RWPE2 (cell line): ENCODE measurements at places on chromosomes 4 and X.

- DNase-seq, result no peak
These were observed 170.0 kb downstream of the RELL1 start for GRCh38 chr4:37516057-37516775.

GRCh38 chr4:159425737-159426305 is 322.9 kb downstream of the RAPGEF2 start:
- no peak for DNase-seq

GRCh38 chr4:170271723-170272122 is 182.0 kb upstream of the AADAT start:
- no peak for DNase-seq

- peak; percentile 78 for DNase-seq
These were observed 133.3 kb downstream of the DCK start for GRCh38 chr4:71126719-71127118.

GRCh38 chrX:122641826-122642225 is 542.3 kb upstream of the GRIA3 start:
- DNase-seq, result no peak

DNA sequence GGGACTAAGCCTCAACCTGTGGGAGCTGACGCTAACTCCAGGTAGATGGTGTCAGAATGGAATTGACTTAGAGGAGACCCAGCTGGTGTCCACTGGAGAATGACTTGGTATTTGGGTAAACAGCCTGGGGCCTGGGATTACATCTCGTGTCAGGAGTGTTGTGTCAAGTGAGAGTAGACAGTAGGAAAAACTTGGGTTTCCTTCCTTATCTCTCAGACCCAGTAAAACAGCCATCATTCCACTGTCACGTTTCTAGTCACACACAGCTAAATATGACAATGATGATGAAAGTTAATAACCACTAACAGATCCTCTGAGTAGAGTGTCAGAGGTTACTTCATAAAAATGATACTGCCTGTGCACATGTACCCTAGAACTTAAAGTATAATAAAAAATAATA is 13.8 kb downstream of the ZNF674 start:
- DNase-seq, result no peak
